ENCODE measurements at places on chromosomes 5 and 9.
A peak's percentile ranks its signal among the peaks of the same experiment; 100 is the strongest.

- DNase-seq = no peak
These were observed 13.4 kb downstream of the MAN2A1 start for GRCh38 chr5:109703166-109703565.

DNA sequence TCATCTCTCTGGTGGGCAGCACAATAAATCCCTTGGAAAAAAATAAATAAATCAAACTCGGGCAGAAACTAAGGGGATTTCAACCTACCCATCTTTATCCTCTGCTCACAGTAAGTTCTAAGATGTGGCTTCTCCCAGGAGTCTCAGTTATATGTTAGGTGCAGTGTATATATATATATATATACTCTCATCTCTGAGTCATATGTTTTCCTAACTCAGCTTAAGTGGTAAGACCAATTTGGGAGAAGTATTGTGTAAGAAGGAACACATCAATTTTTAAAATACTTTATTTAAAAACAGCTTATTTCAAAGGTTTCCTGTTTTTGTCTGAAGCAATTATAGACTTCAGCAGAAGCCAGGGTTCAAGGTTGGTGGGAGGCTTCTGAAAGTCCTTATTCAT is 20.3 kb upstream of the OSMR start:
- no peak for DNase-seq

GRCh38 chr5:137360607-137361006 is 138.5 kb downstream of the SPOCK1 start:
- no peak for DNase-seq

GRCh38 chr5:168874713-168875380 is 295.7 kb upstream of the PANK3 start:
- DNase-seq = no peak

DNA sequence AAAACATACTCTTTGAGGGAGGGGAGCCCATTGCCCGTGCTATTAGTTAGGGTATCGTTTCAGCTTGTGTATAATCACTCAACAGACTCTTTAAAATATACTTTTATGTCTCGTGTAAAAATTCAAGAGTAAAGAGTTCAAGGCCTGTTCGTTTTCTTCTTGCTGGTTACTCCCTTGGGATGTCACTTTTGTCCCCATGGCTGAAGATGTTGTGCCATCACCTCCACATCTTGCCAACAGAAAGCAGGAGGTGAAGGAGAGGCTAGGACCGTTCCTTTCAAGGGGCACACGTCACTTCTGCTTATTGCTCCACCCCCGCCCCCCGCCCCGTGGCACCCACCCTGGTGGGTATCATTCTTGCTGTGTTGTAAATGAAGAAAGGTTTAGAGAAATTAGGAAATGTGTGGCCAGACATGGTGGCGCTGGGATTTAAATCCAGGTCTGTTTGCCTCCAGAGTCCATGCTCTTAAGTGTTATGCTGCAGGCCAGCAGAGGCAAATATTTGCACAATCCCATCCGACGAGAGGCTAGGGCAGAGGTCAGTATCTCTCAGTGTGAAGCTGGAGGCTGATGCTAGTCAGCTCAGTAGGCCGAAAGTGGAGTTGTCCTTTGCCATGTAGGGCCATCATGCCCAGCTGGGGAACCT is 3.0 kb downstream of the MLANA start:
- no peak for DNase-seq

- DNase-seq = no peak
These were observed 2.0 kb downstream of the BRD3 start for GRCh38 chr9:134065612-134066419.

DNA sequence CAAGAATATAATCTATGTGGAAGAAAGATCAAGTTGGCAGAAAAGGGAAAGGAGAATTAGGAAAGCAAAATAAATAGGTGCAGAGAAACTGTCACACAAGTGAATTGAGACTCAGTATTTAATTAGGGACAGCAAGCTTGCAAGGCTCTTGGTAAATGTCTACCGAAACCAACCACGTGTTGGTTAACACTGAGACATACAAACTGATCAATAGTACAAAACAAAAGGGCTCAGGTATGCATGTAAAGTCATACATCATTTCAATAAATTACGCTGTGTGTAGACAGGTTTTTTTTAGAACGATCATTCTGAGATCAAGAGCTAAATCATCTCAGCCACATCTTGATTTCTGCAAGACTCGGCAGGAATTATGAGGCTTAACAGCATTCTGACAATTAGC is 225.4 kb downstream of the EBF1 start:
- no peak for DNase-seq

DNA sequence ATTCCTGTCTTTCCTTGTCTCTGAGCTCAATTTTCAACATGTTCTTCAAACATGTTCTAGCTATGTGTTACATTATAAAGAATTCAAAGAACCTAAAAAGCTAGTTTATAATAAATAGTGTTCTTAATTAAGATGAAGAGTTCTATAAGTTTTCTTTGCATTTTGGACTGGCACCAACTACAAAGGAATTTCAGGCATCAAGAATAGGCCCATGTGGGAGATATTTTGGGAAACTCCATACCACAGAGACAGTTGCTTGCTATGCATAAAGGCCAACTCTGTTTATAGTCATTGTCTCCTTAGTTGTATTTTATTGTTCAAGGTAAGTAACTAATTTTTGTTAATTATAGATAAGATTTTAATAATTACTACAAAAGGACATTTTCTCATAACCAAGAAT is 4.5 kb downstream of the SLF1 start:
- no peak for DNase-seq

GRCh38 chr9:83013867-83014605 is 48.9 kb downstream of the RASEF start:
- DNase-seq = no peak

GRCh38 chr5:79878721-79879336 is 112.2 kb downstream of the MTX3 start:
- no peak for DNase-seq

GRCh38 chr9:108933231-108933717 is 650 bp downstream of the ELP1 start:
- no peak for DNase-seq

DNA sequence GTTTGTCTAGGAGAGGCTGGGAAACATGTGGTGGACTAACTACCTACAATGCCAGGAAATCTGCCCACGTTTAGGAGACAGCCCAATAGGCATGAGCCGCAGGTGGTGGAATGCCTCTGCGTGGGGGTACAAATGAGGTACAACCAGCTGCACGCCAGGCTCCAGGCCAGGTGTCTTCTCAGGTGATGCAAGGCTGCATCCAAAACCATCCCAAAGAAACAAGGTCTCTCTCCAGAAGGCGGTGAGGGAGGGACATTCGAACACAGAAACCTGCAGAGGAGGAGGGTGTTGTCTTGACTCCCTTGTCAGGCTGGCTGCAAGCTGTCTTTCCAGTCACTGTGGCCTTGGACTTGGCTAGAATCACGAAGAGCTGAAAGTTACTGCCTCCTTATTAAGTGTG is 11.6 kb downstream of the ANKH start:
- no peak for DNase-seq

DNA sequence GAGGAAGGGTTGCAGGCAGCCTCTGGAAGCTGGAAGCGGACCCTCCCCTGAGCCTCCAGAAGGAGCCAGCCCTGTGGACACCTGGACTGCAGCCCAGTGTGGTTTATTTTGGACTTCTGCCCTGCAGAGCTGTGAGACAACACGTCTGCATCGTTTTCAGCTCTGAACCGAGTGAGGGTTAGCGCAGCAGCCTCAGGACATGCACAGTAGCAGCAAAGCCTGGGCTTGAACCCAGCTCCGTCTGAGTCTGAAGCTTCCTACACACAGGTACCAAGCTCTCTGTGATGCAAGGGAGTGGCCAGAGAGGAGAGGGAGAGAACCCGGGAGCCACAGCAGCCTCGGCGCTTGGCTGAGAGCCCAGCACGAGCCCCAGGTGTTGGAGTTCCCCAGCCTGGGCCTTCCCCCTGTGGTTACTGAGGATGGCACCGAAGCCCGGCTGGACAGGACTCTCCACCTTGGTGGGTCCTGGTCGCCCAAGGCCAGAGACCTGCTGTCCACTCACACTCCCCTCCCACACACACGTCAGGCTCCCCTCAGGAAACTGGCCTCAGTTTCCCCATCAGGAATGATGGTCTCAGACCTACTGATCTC is 128.2 kb downstream of the OLFM1 start:
- DNase-seq = no peak

- DNase-seq = peak; percentile 97
These were observed at the start of the genes KYAT1 and LRRC8A for GRCh38 chr9:128881884-128882676. TSS of gene KYAT1 (minus strand) at chr9:128881950. CDS start at chr9:128845405, 36,545 bp downstream. TSS of gene LRRC8A (plus strand) at chr9:128882133. CDS start at chr9:128907165, 25,032 bp downstream.

DNA sequence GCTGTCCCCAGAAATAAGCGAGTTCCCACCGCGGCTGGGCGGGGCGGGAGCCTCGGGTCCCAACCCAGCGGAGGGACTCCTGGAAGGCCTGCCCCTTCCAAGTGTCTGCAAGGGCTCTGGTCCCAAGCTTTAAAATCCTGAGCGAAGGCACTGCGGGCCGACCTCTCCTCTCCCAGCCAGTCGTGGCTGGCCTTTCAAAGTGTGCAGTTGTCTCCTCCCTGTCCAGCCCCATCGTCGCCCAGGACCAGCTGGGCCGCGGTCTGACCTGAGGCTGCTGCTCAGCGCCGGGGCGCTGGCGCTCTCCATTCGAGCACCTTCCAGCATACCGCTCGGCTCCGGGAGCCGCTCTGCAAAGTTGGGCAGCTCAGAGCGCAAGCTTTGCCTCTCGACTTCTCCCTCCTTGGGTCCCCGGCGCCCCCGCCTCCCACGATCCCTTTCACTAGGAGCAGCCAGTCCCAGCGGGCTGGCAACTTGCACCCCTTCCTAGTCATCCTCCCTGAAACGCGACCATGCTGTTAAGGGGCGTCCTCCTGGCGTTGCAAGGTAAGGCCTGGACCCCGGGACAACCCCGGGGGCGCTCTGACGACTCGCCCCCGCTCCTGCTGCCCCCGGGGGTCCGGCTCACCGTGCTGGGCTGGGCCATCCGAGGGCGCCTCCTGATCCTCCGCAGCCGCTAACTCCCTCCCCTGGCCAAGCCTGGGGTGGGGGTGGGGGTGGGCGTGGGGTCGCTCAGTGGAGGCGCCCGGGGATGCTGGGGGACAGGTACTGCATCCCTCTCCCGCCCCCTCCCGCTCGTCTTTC is at the start of gene MAMDC2:
Gene MAMDC2, plus strand, starts transcription at position 160 of the 801 bp plus-strand sequence. Its CDS starts 350 bp downstream, at position 510.
- no peak for DNase-seq

GRCh38 chr9:123263227-123263626 is 5.2 kb downstream of the STRBP start:
- DNase-seq = no peak

- DNase-seq = no peak
These were observed 958.5 kb downstream of the DTWD2 start for GRCh38 chr5:118029807-118030206.

DNA sequence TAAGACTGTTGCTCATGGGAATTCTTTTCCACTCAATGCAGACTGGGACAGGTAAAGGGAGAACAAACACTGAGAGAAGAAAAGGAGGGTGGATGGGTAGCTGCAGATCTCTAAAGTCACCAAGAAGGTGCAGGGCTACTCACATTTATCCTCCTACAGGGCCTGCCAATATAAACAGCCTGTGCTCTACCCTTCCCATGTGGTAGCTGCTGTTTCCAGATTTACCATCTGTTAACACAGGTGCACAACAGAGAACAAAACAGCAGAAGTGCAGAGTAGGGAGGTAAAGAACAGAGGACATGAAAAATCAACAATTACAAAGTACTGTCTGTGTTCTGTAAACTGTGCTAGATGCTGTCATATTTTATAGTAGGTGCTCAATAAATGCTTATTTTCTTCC is 26.0 kb downstream of the JAKMIP2 start:
- no peak for DNase-seq

DNA sequence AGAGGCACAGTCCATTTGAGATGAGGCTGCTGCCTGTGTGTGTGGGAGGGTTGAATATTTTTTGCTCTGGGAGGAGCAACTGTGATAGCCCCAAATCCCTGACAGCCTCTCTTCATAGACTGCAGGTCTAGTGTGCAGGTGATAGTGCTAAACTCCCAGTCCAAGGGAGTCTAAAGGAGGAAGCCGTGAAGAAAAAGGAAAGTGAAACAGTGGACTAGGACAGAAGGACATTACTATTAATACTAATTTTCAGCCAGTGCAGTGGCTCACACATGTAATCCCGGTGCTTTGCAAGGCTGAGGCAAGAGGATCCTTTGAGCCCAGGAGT is 295.0 kb downstream of the PDE4D start:
- no peak for DNase-seq

DNA sequence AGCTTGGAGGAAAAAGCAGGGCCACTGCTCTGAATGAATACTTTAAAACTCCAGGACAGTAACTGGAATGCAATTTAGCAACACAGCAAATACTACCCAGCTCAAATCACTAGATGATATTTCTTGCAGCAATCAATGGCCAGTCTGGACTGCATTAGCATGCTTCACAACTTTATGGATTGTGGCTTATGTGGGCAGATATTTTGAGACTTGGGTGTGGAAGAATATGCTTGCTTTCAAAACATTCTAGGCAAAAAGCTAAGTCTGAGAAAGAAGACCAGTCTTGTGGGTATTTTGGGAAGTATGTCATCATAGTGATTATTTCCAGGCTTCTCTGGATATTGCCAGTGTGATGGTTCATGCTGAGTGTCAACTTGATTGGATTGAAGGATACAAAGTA is 3.1 kb downstream of the RANBP3L start:
- DNase-seq = no peak

DNA sequence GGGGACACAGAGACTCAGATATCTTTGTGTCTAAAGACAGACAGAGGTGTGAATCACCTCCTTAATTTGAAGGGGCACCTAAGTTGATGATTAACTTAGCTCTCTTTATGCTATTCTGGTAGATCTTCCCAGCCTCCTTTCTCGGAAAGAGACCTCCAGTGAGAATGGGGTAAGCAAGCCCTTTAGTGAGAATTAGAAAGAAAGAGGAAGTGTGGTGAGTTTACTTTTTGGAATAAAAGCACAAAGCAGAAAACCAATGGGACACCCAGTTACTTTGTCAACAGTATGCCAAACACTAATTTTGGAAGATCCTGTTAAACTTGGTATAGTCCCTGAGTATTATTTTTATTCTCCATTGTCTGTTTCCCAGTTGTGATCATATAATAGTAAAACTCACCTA is 302.8 kb upstream of the RASA1 start:
- DNase-seq = no peak

GRCh38 chr5:116078199-116078598 is 6.6 kb upstream of the COMMD10 start:
- DNase-seq = no peak

DNA sequence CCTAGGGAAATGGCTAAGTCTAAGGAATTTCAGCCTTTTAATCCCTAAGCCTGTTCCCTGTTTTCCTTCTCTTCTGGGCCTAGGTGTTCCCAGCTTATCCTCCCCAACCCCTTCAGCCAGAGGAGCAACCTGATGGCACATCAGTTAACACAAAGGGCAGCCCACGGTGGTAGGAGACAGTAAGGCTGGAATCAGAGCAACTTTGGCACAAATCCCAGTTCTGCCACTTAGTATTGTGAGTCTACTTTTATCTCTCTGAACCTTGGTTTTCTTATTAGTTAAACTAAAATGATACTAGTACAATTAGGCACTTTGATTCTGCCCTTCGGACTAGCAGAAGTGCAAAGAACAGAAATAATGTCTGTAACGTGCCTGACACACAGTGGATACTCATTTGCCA is 246.8 kb downstream of the SAXO1 start:
- DNase-seq = no peak

DNA sequence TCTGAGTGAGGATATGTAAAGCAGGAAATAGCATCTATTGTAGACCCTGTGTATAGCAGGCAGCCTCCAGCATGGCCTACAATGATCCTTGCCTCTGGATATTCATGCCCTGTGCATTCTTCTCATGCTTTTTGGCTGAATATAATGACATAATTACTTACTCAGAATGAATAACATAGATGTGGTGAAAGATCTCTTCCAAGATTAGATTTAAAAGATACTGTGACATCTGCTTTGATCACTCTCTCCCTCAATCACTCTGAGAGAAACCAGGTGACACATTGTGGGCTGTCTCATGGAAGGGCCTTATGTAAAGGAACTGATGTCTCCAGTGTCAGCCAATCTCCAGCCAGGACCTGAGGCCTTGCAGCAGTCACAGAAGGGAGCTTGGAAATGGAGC is 376.7 kb downstream of the DNAH5 start:
- DNase-seq = peak; percentile 2

Measured in T-helper 2 cell (primary cell).